IPS-NIHi11 (cell line): ENCODE measurements at places on chromosomes 7 and 10.
A peak's percentile ranks its signal among the peaks of the same experiment; 100 is the strongest.

- DNase-seq, result peak; percentile 78
Measured at GRCh38 chr7:47153576-47153975, 428.3 kb downstream of the TNS3 start.

GRCh38 chr10:3838460-3839437 is 53.7 kb upstream of the KLF6 start:
- no peak for DNase-seq

GRCh38 chr10:132448248-132448731 is 51.3 kb downstream of the PWWP2B start:
- peak; percentile 82 for DNase-seq

DNA sequence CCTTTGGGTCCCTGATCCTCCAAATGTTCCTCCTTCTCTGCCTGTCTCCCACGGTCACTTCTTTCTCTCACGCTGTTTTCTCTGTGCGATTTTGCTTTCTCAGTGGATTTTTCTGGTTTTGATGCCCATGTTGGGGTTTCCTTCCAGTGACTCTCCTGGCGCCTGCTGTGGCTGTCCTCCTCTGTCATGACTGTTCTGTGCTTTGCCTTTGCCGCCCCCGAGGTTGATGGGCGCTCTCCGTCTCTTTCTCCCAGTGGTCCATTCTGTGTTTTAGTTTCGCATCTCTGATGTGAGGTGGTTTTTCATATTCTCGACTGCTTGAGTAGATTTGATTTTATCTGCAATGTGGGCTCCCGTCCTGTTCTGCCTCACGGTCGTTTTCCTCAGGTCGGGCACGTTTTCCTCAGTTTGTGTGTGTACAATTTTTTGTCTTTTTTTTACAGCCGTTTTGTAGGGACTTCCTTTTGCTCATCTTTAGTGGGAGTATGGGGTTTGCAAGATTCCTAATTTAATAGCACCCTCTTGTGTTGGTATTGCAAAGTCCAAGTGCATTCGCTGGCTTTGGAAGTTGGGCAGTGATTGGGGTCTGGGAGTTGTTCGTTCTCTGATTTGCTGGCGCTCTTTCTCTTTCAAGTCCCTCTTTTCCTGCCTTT is 100.0 kb downstream of the INPP5A start:
- DNase-seq, result peak; percentile 81

DNA sequence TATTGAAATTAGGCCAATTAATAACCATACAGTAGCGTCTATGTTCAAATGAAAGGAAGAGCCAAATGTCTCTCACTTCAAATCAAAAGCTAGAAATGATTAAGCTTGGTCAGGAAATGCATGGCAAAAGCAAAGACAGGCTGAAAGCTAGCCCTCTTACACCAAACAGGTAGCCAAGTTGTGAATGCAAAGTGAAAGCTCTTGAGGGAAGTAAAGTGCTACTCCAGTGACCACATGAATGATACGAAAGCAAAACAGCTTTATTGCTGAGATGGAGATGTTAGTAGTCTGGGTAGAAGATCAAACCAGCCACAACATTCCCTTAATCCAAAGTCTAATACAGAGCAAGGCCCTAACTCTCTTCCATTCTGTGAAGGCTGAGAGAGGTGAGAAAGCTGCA is 123.8 kb downstream of the TEX36 start:
- no peak for DNase-seq

DNA sequence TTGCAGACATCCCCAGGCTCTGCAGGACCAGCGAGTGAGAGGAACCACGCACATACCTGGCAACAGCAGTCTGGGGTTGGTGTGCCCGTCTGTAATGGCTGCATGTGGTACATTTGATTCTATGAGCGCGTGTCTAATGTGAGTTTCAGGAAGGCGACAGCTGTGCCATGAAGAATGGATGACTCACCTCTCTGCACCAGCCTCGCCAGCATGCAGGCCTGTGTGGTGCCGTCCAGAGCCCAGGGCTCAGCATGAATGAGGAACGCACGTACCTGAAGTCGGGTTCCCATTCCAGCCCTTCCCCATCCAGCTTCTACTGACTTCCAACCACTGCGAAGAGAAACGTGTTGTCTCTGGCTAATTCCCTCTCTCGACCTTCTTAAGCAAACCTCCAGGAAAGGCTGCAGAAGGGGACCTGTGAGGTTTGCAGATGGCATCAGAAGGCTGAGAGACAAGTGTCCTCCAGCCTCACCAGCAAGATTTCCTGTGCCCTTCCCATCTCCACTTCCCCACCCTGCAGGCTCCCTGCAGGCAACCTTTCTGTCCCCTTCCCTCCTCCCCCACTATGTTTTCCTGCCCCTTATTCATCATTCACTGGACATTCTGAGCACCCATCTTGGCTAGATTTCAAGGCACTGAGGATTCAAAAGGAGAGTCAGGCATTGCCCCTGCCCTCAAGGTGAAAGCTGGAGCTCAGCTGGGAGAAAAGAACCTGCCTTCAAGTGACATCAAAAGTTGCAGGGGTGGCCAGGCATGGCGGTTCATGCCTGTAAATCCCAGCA is 54.3 kb downstream of the ASB13 start:
- no peak for DNase-seq

GRCh38 chr10:75538144-75538543 is 106.7 kb downstream of the LRMDA start:
- DNase-seq, result peak; percentile 26

- DNase-seq, result no peak
Measured at GRCh38 chr10:124450783-124451057, 885 bp upstream of the NKX1-2 start.
